Stimulated activated CD4-positive, alpha-beta T cell treated with anti-CD3 and anti-CD28 coated beads, Interleukin-2, amount 100 ng/mL, for 24 hours (primary cell): ENCODE measurements at places on chromosomes 3 and 15.

DNA sequence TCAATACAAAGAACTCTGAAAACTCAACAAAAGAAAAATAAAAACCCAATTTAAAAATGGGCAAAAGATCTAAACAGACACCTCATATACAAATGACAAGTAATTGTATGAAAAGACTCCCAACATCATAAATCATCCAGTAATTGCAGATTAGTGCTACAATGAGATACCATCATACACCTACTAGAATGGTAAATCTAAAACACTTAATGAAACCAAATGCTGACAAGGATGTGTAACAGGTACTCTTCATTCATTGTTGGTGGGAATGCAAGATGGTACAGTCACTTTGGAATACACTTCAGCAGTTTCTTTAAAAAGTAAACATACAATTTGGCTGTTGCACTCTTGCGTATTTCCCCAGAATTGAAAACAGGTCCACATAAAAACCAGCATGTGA lies 68.4 kb downstream of the LHFPL4 start:
- no peak for DNase-seq

GRCh38 chr3:70775257-70775656 lies 462.8 kb upstream of the MDFIC2 start:
- DNase-seq: no peak

GRCh38 chr3:123147754-123148535 lies 53.8 kb upstream of the SEC22A start:
- DNase-seq: no peak

DNA sequence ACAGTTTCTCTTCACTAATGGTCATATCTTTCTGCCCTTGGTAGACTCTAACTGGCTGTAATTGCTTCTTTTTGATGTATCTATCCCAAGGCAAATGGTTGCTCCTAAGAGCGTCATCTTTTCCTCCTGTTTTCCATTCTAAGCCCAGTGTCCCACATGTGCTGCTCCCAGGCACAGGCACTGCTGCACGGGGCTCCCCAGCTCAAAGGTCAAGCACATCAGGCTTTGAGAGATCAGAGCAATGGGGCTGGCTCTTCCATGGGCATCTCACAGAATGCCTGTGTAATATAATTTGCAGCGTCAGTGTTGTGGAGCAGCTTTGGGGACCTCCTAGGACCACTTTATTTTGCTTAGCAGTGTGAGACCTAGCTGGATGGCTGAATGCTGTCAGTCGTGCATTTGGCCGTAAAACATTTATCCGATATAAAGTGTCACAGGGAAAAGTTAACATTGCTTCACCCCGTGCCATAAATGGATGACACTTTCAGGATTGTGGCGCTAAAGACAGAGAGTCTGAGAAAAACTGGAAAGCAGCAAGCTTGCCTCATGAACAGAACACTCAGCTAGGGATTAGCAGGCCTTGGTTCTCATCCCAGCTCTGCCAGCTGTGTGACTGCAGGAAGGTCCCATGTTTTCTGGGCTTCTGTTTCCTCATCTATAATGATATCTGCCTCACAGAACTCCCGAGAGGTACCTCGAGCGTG lies 277.5 kb upstream of the TBL1XR1 start:
- DNase-seq: no peak

GRCh38 chr3:127096256-127097071 lies 96.5 kb upstream of the PRR23E start:
- no peak for DNase-seq

- no peak for DNase-seq
These were observed 24.6 kb downstream of the CHCHD6 start for GRCh38 chr3:126728680-126729079.

DNA sequence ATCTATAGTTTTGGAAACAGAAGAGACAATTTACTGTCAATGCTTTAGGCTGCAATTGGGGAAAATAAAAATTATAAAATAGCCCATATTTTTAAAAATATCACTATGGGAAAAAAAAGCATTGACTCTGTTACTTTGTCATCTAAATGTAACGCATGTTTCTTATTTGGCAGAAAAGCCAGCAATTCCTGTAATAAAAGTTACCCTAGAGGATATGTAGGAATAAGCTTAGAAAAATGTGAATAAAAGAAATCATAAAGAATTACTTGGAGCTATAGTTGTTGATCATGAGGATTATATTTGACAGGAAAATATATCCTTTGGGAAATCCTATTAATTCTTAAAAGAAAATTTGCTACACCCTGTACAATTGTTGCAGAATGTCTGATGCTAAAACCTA lies 515.4 kb upstream of the IL12A start:
- no peak for DNase-seq

GRCh38 chr3:127894481-127894880 lies 20.6 kb upstream of the KBTBD12 start:
- no peak for DNase-seq

DNA sequence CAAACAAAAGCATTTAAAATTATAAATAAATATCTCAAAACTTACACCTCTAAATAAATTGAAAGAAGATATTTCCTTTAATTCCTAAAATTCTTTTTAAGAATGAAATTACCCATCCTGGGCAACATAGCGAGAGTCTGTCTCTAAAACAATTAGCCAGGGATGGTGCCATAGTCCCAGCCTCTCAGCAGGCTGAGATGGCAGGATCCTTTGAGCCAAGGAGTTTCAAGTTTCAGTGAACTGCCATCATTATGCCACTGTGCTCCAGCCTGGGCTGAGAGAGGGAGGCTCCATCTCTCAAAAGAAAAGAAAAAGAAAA lies 25.4 kb downstream of the AADAC start:
- no peak for DNase-seq

- no peak for DNase-seq
These were observed 146.3 kb upstream of the SOX2 start for GRCh38 chr3:181565416-181565815.

- no peak for DNase-seq
These were observed 32.1 kb downstream of the BUB1B start for GRCh38 chr15:40192942-40193341.

DNA sequence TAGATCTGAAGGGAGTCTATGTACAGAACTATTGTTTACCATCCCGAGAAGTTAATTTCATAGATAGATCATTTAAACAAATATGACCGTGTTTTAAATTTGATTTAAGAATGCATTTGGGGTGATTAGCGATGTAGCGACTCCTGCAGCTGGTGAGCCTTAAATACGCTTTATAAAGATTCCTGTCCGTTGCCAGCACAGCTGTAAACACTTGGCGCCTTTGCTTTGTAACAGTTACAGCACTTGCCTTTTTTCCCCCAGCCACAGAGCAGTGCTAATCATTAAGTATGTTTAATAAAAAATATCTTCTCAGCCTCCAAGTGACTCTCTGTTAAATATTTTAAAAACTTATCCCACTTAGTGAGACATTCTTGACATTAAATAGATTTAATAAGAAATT lies 333.8 kb downstream of the FEZF2 start:
- no peak for DNase-seq
